ENCODE measurements at places on chromosomes 2 and 18.

DNA sequence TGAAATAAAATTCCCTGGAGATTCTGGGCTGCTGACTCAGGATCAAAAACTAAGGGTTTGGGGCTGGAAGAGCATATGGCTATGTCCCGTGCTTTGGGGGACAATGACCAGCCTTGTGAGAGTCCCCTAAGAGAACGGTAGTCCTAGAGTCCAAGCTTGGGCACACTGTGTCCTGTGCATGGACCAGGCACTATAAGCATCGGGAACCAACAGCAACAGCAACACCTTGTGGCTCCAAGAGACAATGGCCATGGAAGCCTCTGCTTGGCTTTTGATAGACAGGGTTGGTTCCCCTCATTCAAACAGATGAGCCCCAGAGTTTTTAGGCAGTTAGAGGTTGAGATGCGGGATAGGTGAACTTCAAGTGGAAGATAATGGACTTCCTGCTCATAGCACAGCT is 294.4 kb upstream of the CHAC2 start:
- DNase-seq = no peak

DNA sequence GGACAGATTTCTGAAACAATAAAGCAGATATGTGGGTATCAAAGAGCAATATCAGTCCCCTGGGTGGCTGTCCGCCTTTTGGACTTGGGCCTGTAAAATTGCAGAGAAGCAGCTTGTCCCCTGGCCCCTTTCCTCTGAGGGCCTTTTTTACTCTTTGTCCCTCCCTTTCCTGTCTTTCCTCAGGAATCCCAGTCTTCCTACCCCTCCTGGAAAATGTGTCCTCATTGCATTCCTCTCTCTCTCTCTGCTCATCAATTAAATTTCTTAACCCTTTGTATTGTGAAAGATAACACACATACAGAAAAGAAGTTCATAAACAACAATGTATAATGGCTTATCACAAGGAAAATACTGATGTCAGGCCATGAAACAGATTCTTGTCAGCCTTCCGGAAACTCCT is 3.0 kb upstream of the GRB14 start:
- no peak for DNase-seq

GRCh38 chr18:61782545-61782944 is 110.3 kb downstream of the RNF152 start:
- no peak for DNase-seq

- DNase-seq = peak; percentile 69
Measured at GRCh38 chr2:206981739-206982340, 42.5 kb downstream of the CPO start.

DNA sequence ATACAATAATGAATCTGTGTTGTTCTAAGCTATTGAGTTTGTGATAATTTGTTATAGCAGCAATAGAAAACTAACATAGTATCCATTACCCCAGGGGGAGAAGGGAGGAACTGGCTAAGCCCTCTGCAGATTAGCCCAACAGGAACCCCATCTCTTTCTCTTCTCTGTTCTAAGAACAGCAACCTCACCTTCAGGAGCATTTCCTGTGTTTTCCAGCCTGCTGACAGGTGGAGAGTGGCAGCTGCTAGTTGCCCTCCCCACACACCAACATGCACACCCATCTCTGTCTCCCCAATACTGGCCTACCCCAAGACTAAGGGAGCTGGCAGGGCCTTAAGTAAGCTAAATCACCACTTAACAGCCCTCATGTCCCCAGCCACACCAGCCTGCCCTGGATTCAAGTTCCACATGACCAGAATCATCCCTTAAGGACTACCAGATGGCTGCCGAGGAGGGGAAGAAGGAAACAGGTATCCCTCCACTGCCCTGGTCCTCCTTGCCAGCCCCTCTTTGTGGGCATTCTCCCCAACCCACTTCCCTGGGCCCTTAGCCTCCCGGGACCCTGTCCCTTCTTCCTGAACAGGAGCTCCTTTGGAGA is 52.8 kb downstream of the TRABD2A start:
- no peak for DNase-seq

- DNase-seq = no peak
Measured at GRCh38 chr2:7292154-7292691, 375.0 kb downstream of the RNF144A start.

DNA sequence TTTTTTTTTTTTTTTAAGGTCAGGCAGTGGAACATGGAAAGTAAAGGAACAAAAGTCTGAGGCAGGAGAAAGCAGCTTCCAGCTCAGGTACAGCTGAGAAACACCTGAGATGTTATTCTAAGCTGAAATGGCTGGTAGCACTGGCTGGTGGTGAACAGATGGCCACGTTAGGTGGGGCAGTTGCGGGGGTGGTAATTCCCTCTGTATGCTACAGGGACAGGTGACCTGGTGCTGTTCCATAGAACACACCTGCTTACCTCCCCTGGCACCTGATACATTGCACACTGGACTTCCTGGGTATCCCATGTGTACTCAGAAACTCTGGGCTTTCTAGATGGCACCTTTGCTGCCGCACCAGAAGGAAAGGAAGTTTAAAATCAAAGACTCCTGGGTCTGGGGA is 333.3 kb downstream of the SLC8A1 start:
- DNase-seq = no peak

DNA sequence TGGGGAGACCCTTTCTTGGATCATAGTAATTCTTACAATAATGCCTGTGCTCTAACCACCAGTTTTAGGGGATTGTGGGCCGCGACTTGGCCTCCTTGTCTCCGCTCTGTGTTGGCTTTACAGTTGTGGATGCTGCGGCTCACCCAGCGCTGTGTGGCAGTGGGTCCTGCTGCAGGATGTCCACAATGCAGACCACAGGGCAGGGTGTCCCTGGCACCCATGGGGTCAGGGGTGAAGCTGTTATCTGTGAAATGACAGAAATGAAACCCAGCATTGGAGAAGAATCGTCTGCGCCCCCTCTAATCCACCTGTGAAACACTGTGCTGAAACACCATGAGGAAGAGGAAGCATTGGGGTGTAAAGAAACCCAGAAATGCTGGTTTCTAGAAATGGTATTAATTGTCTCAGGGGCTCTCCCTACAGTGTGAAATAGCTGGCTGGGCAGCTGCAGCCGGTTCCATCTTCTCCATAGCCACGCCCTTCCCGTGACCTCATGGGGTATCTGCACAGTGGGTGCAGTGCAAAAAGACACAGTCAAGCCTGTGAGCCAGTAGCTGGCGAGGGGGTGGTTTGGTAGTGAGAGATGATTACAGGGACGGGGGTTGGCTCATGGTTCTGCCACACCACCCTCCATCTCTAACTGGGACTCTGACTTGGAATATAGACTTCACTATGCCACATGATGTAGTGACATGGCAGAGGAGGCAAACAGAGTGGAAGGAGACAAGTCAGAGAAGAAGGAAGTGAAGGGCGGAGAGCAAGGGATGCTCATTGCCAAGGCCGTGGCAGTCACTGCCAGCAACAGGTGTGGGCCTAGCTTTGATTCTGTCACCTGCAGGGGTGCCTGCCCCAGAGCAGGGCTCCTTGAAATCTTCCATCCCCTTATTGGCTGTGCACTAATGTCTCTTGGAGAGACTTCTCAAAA is 16.2 kb downstream of the INPP4A start:
- no peak for DNase-seq

DNA sequence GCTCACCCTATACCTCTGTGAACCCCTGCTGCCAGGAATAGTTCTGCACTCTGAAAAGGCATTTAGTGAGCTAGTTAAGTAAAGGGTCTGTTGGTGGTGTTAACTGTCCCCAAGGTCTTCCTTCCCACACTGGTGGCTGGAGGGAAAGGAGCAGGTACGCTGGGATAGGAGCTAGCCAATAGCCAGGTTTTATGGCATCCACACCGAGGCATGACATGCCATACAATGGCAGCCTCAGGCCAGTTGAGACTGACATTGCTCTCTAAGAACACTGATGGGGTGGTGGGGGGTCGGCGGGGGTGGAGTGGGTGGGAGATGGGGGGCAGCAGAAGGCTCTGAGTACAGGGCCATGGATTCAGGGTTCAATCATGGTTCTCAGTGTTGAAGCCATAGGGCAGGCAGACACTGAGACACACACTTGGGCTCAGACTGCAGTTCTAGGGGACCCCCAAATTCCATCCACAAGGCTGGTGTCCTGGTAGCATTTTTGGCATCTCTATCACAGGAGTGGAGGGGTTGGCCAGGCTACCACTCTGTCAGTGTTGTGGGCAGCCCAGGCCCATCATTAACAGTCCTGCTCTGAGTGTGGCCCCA is 136.0 kb downstream of the CTIF start:
- DNase-seq = no peak

GRCh38 chr2:12774395-12774727 is 57.6 kb downstream of the TRIB2 start:
- DNase-seq = no peak

DNA sequence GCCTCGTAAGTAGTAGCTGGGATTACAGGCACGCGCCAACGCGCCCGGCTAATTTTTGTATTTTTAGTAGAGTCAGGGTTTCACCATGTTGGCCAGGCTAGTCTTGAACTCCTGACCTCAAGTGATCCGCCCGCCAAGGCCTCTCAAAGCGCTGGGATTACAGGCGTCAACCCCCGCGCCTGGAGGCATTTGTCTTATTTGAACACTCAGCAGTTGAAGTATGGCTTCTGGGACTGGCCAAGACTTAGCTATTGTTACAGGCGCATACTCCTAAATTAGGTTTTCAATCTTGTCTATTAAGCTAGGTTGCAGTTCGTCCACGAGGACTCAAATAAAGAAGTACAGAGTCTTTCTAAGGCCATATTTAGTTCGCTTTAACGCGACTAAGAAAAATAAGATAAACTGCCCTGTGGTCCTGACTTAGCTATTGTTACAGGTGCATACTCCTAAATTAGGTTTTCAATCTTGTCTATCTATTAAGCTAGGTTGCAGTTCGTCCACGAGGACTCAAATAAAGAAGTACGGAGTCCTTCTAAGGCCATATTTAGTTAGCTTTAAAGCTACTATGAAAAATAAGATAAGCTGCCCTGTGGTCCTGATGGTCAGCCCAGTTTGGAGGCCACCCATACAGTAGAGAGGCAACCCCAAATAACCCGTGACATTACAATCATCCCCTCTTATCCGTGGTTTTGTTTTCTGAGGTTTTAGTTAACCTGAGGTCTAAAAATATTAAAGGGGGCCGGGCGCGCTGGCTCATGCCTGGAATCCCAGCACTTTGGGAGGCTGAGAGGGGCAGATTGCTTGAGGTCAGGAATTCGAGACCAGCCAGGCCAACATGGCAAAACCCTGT is 20.8 kb upstream of the MTA3 start:
- no peak for DNase-seq

- no peak for DNase-seq
Measured at GRCh38 chr2:176646033-176646615, 376.9 kb downstream of the MTX2 start.

GRCh38 chr2:179646173-179646769 is 215.1 kb downstream of the ZNF385B start:
- DNase-seq = no peak

- no peak for DNase-seq
Measured at GRCh38 chr2:202720226-202720625, 85.5 kb downstream of the FAM117B start.

- no peak for DNase-seq
Measured at GRCh38 chr18:51135364-51135763, 62.1 kb downstream of the MEX3C start.

GRCh38 chr2:31666878-31667277 is 86.1 kb upstream of the SRD5A2 start:
- DNase-seq = no peak

GRCh38 chr2:234076451-234076850 is 25.9 kb downstream of the SPP2 start:
- DNase-seq = no peak

DNA sequence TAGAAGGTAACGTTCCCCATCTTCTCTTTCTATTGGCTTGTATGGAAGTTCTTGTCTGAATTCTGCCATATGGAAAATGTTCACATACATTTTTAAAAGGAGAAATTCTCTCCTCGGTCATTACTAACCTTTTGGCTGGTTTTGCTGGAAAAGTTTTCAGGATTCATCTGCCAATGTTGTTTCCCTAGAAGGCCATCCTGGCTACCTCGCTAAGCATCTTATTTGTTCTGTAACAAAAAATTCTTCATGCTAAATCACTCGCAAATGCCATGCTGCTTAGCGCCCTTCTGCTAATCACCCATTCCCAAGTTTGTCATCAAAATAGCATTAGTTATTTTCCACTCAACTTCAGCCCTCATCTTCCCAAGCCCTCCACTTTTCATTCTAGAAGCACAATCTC is 262.0 kb downstream of the SLC8A1 start:
- no peak for DNase-seq

DNA sequence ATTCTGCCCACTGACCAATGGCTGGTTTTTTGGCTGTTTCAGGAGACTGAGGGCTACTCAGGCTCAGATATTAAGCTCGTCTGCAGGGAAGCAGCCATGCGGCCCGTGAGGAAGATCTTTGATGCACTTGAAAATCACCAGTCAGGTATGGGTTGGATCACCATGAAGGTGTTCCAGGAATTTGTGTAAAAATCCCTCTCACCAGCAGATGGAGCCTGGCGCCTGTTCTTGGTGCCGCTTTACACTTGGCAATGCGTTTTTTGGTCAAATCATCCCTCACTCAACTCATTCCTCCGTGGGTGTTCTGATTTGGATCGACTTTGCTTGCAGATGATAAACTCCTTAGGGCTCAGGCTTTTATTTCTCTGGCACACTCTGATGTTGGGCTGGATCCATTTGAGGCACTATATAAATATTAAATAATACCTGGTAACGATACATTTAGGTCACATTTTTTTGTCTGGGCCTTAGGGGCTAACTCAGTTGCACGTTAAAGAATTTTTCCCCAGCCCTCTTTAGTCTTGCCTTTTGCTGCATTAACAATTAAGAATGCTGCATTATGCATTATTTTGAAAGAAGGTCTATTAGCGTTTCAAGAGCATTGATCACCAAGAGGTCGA is 50.0 kb downstream of the HDHD2 start:
- no peak for DNase-seq

GRCh38 chr2:199433204-199433832 is 24.4 kb downstream of the SATB2 start:
- DNase-seq = no peak

- no peak for DNase-seq
Measured at GRCh38 chr18:22838221-22838620, 94.9 kb upstream of the RBBP8 start.

DNA sequence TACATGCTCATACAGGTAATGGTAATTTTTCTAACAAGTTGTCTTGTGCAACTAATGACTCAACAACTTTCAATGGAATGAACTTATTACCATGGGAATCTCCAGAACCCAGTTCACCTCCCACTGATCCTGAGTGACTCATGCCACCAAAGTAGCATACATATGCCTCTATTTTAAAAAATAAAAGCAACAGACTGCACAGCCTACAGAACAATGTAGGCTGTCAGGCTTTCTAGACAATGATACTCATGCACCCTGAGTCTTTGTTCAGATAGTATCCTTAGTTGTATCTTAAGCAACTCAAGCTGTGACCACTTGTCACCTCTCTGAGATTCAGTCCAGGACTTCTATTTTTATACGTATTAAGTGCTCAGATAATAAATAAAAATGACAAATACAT is 531.0 kb upstream of the SETBP1 start:
- DNase-seq = no peak

GRCh38 chr2:164145093-164145987 is 409.5 kb upstream of the FIGN start:
- DNase-seq = no peak

- no peak for DNase-seq
Measured at GRCh38 chr2:147062073-147062472, 782.8 kb upstream of the ACVR2A start.

GRCh38 chr2:70906439-70907005 is 29.2 kb upstream of the ATP6V1B1 start:
- no peak for DNase-seq

GRCh38 chr2:189762551-189763298 is at the start of gene OSGEPL1:
TSS of gene OSGEPL1 (minus strand) at chr2:189762792. CDS start at chr2:189761640, 1,152 bp downstream.
- DNase-seq = peak; percentile 89

GRCh38 chr2:226888971-226889370 is 53.1 kb downstream of the RHBDD1 start:
- DNase-seq = no peak

All from bone marrow (tissue), 2 donors.